ENCODE measurements at places on chromosomes 11 and 22.

GRCh38 chr11:37812281-37812880 is 1214.3 kb upstream of the RAG2 start:
- no peak for DNase-seq

DNA sequence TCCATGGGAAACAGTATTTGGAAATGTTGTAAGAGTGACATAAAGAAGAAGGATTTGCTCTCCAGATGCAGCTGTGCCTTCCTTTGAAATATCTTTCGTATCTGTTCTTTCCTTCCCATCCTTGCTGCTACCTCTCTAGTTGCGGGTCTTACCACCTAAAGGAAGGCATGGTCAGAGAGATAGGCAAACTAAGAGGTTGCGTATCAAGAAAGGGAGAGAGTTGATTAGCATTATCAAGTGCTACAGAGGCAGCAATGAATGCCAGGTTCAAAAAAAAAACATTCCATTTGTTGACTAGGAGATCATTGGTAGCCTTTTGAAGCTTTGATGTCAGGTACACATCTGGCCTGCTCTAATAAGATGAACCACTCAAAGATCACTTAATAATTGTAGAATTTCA is 4.6 kb downstream of the GTPBP1 start:
- DNase-seq = no peak

- no peak for DNase-seq
These were observed 1.9 kb upstream of the PHF21A start for GRCh38 chr11:46122945-46123715.

DNA sequence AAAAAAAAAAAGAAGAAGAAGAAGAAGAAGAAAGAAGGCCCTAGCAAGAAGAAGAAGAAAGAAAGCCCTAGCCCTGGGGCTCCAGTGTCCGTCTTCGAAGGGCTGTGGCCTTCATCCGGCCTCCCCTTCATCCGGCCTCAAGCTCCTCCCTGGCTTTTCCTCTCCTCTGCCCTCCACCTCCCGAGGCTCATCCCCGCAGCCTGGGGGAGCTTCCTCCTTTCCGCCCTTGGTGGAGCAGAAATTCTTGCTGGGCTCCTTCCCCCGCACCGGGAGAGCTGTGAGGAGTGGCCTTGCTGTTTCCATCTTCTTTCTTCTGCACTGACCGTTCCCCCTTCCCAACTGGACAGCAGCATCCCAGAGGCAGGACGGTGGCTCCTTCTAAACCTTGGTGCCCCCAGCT is 9.5 kb upstream of the LTO1 start:
- no peak for DNase-seq

DNA sequence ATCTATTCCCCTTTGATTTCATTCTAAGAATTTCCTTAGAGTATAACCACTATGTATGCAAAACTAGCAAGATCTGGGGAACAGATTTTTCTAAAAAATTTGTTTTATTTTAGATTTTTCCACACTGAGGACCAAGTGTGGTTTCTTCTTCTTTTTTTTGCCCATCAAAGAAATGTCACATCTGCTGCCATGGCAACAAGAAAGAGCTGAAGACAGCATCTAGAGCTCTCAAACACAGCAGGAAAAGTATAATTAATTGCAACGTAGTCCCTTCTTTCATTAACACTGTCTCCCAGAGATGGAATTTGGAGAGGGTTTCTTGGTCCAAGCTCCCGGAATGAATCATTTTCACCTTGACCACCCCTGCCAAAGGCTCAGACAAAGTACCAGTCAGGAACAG is 256.7 kb upstream of the CCDC90B start:
- DNase-seq = no peak

GRCh38 chr11:131544591-131544990 is 174.2 kb downstream of the NTM start:
- no peak for DNase-seq

- DNase-seq = no peak
These were observed 3.4 kb downstream of the OVOL1 start for GRCh38 chr11:65790104-65790901.

DNA sequence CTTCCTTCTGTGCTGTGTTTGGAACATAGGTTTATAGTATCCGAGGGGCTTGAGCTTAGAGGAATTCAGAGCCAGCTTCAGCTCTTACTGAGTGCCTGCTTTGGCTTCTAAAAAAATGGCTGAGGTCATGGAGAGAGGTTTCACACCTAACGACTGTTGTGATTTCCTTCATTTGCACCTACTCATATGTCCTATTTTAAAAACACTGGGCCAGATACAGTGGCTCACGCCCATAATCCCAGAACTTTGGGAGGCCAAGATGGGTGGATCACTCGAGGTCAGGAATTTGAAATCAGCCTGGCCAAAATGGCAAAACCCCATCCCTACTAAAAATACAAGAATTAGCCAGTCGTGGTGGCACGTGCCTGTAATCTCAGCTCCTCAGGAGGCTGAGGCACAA is 38.3 kb upstream of the SYT13 start:
- no peak for DNase-seq

GRCh38 chr22:33401291-33401690 is 343.1 kb upstream of the SYN3 start:
- DNase-seq = no peak

DNA sequence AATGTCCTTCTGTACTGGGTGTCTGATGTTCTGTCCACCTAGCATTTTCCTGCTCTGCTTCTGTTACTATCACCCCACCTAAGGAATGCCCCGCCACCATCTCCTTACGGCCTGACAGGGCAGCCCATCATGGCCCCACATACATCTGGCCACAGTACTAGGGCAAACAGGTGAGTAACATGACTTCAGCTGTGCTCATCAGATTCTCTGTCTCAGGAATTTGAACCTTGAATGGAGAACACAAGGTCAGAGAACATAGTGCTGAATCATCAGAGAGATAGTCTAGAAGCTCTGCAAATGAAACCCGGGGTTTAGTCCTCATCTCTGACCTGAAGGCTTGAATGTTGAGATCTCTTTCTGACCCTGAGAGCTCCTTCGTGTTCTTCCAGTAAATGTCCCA is 32.4 kb downstream of the ZC3H12C start:
- no peak for DNase-seq

GRCh38 chr11:86438685-86439084 is 64.0 kb downstream of the CCDC81 start:
- DNase-seq = no peak

- no peak for DNase-seq
These were observed 5.9 kb downstream of the OR51T1 start for GRCh38 chr11:4887591-4887990.

- no peak for DNase-seq
These were observed at the start of gene CRACR2B for GRCh38 chr11:827897-828192. Gene CRACR2B (plus strand): TSS chr11:827919. CDS start chr11:828608, 689 bp downstream.

- DNase-seq = no peak
These were observed 51.8 kb downstream of the CD6 start for GRCh38 chr11:61023086-61023965.

DNA sequence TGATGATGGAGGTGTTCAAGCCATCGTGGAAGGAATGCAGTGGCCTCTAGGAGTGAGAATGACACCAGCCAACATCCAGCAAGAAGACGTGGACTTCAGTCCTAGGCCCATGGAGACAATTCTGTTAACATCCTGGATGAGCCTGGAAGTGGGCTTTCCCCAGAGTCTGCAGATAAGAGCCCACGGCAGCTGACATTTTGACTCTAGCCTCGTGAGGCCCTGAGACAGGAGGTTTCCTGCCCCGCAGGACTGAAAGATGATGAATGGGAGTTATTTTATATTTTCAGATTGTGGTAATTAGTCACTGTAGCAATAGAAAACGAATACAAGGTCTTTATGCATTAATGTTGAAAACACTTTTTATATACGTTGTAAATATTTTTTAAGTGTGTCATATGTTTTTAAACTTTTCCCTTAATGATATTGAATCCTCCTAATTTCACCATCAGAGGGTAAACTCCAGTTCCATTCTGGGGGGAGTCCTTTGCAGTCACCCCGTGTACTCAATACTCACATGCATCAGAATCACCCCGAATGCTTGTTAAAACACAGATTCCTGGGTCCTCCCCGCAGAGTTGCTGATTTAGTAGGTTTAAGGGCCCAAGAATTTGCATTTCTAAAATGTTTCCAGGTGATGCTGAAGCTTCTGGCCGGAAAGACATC is 570 bp upstream of the TPCN2 start:
- DNase-seq = no peak
